ENCODE measurements at places on chromosomes 6 and 20.

GRCh38 chr6:84633771-84634170, 130.6 kb downstream of the TBX18 start:
- no peak for DNase-seq

DNA sequence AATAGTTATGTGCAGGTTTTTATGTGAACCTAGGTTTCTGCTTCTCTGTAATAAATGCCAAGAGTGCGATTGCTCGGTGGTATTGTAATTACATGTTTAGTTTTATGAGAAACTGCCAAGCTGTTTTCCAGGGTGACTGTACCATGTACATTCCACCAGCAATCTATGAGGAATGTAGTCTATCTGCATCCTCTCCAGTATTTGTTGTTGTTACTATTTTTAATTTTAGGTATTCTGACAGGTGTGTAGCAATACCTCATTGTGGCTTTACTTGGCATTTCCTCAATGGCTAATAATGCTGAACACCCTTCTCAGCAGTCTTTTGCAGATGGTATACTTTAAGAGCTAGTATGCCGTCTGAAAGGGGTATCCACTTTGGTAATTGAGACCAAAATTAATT, 142.1 kb downstream of the BMP2 start:
- DNase-seq = no peak

GRCh38 chr6:7673063-7673536, 52.8 kb upstream of the BMP6 start:
- peak; percentile 72 for DNase-seq

DNA sequence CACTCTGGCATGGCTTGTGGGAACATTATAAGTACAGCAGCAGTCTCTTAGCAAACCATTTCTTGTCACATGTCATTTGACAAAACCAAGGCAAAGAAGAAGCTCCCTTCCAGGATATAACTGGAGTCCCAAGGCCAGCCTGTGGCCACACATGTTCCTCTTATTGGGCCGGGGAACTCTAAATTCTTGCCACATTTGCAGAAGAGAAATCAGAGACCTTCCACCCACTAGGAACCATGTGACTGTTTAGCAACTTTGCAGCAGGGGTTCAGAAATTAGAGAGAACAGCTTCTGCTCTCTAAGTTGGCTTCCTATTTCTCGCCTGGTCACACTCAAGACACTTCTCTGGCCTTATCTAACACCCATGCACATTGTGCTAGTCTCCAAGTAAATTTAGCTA, 20.4 kb upstream of the MEP1A start:
- DNase-seq = no peak

- DNase-seq = no peak
Observed at GRCh38 chr20:39206899-39207564, 244.9 kb downstream of the DHX35 start.

DNA sequence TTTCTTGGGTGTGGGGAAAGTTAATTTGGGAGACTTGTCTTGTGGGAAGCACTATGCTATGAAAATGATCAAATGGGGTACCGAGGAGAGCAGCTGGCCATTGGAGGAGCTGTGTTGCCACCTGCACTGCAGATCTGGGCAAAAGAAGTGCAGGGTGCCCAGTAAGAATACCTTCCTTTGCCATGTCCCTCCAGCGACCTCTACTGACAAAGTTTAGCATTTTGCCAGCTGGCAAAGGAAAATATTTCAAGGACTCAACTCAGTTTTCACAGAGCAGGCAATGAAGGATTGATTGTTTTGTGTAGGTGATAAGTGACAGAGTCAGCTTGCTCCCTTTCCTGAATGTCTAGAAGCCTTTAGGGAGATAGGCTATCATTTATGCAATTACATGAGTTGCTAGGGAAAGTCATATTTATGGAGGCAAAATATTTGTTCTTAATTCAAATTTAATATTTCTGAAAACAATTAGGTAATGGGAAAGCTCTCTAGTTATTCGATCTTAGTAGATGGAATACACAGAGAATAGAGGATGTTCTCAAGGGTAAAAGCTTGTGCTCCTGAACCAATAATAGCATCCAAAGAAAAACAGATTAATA, 118.4 kb downstream of the FARS2 start:
- peak; percentile 34 for DNase-seq

DNA sequence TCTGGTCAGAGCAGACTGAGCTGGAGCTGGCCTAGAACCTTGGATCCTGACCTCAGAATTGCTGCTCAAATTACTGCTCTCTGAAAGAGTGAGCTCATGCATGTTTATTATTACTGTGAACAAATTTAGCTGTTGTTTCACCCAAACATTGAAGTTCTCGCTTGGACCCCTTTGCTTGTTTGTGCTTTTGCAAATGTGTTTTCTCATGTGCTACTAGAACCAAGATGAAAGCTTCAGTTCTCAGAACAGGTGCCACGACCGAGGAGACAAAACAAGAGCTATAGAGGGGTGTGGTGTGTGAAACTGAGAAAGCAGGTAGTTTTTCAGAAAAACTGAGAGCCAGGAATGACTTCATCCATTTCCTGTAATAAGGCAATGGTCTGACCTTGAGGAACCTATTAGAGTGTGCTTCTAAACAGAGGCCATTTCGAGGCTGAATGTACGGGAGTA, 50.0 kb upstream of the ESR1 start:
- no peak for DNase-seq

GRCh38 chr6:123604067-123604466, 32.7 kb downstream of the TRDN start:
- no peak for DNase-seq

GRCh38 chr6:39430871-39431523, 108.5 kb upstream of the KCNK16 start:
- DNase-seq = peak; percentile 33
